ENCODE measurements at places on chromosomes 1 and 21.

DNA sequence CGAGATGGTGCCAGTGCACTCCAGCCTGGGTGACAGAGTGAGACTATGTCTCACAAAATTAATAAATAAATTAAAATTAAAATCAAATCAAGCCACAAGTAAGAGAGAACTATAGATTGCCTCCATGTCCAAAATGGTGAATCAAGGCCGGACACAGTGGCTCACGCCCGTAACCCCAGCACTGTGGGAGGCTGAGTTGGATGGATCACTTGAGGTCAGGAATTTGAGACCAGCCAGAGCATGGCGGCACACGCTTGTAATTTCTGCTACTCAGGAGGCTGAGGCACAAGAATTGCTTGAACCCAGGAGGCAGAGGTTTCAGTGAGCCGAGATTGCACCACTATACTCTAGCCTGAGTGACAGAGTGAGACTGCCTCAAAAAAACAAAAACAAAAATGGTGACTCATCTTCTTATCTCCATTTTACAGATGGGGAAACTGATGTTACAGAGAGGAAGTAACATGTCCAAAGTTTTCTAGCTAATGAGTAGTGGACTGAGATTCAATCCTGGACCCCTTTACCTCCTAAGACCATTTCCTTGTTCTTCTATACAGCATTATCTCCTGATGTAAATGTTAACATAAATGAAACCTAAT lies 99.0 kb upstream of the HNRNPU start:
- no peak for DNase-seq

- no peak for DNase-seq
Measured at GRCh38 chr1:25031601-25031965, 101.5 kb upstream of the RUNX3 start.

- no peak for DNase-seq
Measured at GRCh38 chr1:53180226-53180625, 16.4 kb upstream of the CPT2 start.

DNA sequence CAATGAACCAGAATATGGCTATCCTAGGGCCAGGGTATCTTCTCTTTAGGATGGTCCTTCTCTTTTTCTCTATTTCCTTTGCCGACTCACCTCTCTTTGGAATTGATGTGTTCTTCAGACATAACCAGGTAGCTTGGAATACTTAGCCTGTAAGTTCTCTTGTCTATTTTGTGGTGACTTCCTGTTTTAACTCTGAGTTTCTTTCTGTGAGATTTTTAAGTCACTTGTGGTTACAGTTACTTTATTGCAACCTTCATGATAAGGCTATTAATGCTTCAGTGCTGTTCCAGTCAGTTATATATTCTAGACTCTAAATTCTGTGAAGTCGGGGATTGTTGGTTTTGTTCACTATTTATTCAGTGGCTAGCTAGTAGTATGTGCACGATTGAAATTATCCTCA lies 46.2 kb downstream of the DISP1 start:
- no peak for DNase-seq
